ENCODE measurements at places on chromosomes 6 and 20.

DNA sequence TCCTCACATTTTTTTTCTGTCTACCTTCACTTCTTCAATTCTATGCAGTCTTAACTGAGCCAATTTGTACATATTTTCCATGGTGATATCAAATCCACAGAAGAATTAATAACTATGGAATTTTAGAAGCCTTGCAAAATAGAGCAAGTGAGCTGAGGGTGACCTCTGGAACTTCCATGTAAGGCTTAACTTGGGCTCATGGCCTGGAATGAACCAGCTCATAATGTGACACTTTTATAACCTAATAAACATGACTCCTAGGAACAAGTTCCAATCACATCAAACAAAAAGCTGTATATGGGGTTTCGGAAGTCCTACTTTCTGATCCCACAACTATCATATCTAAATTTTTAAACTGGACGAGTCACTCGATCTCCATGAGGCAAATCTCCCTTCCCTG, 232.4 kb downstream of the FOXA2 start:
- no peak for DNase-seq

- DNase-seq = no peak
Measured at GRCh38 chr20:32278199-32278643, 770 bp downstream of the KIF3B start.

DNA sequence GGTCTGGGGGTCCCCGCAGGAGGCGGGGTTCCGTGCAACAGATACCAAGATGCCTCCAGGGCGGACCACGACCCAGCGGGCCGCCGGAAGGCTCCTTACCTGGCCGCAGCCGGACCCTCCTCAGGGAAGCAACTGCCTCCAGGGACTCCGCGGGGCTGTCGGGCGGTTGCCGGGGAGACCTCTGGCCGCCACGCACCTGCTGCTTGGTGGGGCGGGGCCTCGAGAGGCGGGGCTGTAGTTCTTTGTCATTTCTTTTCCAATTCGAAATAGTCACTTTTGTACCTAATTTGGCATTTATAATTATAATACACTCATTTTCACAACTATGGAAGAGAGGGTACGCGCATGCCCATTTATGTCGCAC, 647 bp downstream of the AK9 start:
- DNase-seq = peak; percentile 59

GRCh38 chr6:116355796-116356195, 15.0 kb upstream of the DSE start:
- DNase-seq = no peak

DNA sequence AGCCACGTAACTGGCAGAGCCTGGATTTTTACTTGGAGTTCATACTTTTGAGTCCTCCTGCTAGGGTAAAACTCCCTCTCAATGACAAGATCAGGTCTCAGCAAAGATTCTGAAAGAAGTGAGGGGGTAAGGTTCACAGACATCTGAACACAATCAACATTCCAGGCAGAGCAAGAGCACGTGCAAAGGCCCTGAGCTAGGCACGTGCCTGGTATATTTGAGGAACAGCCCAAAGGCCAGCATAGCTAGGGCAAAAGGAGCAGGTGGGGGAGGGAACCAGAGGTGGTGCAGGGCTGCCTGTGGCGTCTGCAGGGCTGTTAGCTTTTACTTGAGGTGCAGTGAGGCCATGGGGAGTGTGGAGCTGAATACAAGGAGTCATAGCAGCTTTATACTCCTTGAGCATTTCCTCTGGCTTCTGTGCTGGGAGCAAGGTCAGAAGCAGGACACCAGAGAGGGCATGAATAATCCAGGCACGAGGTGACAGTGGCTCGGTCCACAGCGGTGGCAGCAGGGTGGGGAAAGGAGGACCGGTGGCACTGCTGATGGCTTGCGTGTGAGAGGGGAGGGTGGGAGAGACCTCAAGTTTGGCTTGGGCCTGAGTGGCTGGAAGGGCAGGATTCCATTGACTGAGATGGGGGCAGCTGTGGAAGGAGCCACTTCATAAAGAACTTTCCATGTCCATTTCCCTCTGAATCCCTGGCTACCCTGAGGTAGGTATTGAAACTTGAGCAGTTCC, 57.0 kb downstream of the DLGAP4 start:
- DNase-seq = no peak
